ENCODE measurements at places on chromosomes 12 and 14. TPM values are rescaled to one million over a fixed set of nuclear protein-coding genes. Genes with fewer than 3 reads are reported as not detected.

RASSF8 gene
- 144 TPM for total RNA-seq

BCAT1 gene
- total RNA-seq, result 186 TPM

FOXG1 gene
- under 0.01 TPM for total RNA-seq

NFYB gene
- 16.7 TPM for total RNA-seq

BMP4 gene
- total RNA-seq, result 10.7 TPM

PUS1 gene
- total RNA-seq, result 4.2 TPM

EPYC gene
- not detected for total RNA-seq

VSIG10 gene
- total RNA-seq, result 25.3 TPM

ZNF26 gene
- total RNA-seq, result 10.9 TPM

C12orf50 gene
- not detected for total RNA-seq

MFAP5 gene
- 124 TPM for total RNA-seq

GPX2 gene
- total RNA-seq, result not detected

GZMB gene
- not detected for total RNA-seq

PRIMA1 gene
- not detected for total RNA-seq

PDZRN4 gene
- total RNA-seq, result not detected

TAMALIN gene
- 9.0 TPM for total RNA-seq

TAS2R19 gene
- 7.3 TPM for total RNA-seq

PPM1H gene
- 3.9 TPM for total RNA-seq

IFNG gene
- total RNA-seq, result not detected

SLCO1B1 gene
- not detected for total RNA-seq

FIGNL2 gene
- 0.28 TPM for total RNA-seq

MYH6 gene
- not detected for total RNA-seq

OTOGL gene
- 0.28 TPM for total RNA-seq

SNRPF gene
- total RNA-seq, result 7.9 TPM

AQP2 gene
- not detected for total RNA-seq

SLC8A3 gene
- under 0.01 TPM for total RNA-seq
